Stimulated activated CD4-positive, alpha-beta T cell treated with anti-CD3 and anti-CD28 coated beads, Interleukin-12 subunit alpha, Interleukin-12 subunit beta, amount 100 ng/mL, for 24 hours (primary cell): ENCODE measurements at places on chromosomes 12 and 14.

DNA sequence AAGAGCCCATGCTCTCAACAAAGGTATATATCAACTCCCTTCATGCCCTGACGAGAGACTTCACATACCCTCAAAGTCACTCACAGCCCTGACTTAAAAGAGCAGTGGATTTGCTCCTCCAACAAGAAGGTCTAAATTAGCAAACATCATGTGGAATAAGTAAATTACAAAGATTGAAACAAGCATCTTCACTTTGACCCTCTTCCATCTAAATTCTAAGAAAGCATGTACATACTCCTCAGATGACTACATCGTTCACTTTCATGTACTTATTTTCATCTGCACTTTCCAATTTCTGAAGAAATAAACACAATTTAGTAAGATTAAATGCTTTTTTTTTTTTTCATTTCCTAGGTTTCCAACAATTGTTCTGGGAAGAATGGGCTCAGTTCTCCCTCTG lies 38.6 kb upstream of the KRR1 start:
- DNase-seq, result no peak

GRCh38 chr12:15151161-15152091 lies 69.8 kb downstream of the RERG start:
- DNase-seq, result no peak

- no peak for DNase-seq
Observed at GRCh38 chr12:67852701-67853100, 136.5 kb upstream of the IFNG-AS1 start.

DNA sequence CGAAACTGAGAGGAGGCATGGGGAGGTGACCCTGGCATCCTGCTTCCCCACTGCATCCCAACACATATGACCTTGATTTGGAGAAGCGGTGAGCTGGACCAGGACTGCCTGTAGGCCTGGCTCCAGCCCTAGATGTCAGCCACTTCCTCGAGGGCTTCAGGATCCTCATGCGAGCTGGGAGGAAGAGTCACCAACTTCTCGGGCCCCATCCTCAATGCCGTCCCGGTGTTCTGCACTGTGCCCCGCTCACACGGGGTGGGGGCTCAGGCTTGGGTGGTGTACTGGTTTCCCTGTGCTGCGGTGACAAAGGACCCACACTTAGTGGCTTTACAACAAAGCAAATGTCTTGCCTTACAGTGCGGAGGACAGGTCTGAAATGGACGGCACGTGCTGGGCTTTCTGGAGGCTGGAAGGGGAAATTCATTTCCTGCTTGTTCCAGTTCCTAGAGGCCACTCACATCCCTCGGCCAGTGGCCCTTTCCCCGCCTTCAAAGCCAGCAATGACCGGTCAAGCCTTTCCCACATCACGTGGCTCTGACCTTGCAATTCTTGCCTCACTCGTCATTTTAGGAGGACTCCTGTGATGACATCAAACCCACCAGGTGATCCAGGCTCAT lies 298.1 kb upstream of the RTL1 start:
- DNase-seq, result no peak

- DNase-seq, result no peak
Observed at GRCh38 chr12:1422604-1423315, 171.6 kb downstream of the FBXL14 start.

DNA sequence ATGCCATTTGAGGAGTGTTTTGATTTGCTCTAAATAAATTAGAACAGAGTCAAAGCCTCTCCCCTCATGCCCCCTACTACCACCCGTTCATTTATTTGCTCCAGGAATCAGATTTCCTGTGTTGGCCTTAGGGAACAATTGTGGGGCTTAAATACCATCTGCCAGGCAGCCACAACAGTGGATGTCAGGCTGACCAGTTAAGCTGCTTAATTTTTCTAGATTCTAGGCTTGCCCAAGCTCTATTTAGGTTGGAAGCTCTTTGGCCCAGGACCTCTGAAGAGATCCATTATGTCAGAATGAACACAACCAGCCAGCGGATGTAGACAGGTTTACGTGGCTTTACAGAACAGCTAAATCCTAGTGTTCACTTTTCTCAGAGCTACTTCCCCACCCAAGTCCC lies 1.0 kb upstream of the TIMELESS start:
- no peak for DNase-seq

GRCh38 chr12:128313931-128314330 lies 47.0 kb downstream of the TMEM132C start:
- no peak for DNase-seq

DNA sequence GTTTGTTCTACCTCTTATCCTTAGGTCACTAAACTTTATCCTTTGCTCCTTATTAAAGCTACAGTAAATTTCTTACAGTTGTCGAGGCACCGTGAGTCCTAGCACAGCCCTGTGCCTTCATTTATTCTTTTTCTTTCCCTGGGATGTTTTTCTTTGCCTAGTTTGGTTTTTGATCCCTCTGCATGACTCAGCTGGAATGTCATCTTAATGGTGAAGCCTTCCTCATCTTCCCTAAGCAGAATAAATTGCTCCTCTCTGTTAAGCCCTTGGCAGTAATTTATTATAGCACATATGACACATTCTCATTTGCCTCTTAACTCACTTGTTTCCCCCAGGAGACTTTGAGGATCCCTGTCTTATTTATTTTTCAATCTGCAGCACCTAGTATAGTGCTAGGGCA lies 16.6 kb downstream of the ACTR10 start:
- no peak for DNase-seq

DNA sequence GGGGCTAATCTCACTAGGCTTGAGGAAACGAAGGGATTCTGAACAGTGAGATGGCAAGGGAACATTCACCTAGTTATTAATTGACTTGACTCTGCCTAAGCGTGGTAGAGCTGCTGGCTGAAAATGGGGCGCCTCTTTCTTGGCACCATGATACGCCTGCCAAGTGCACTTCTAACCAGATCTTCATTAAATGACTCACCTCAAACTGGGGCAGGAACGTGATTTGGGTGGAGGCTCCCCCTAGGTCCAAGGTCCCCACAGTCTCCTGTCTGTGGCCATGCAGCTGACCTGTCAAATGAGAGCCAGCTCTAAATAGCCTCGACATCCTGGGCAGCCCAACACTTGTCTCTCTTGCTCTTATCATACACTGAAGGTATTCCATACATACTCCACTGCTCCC lies 26.0 kb downstream of the COQ6 start:
- DNase-seq, result no peak

DNA sequence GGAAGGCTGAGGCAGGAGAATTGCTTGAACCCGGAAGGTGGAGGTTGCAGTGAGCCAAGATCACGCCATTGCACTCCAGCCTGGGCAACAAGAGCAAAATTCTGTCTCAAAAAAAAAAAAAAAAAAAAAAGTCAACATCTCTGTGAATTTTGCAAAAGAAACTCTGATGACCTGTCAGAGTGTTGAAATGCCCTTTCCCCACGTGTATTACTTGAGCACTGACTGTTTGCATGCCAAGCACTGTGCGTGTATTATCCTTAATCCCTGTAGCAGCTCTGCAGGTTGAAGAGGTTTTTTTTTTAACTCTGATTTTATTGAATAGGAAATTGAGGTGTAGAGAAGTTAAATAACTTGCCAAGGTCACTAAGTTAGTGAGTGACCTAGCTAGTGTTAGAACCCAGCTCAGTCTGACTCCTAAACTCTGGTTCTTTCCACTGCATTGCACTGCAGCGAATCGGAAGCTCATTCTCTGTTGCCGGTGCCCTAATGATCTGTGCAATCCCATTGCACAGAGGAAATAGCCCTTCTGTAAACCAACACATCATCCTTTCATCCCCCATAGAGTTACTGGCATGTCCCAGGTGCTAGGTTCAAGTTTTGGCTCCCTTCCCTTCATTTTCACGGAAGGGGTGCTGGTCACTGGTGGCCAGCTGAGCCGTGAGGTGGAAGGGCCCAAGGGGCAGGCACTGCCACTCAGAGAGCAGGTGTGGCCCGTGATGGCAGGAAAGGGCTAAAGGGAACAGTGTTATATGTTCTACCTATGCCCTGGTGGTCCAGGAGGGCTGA lies 122.3 kb downstream of the EML1 start:
- no peak for DNase-seq

- no peak for DNase-seq
Observed at GRCh38 chr14:70801836-70802235, 7.5 kb downstream of the MAP3K9 start.

- DNase-seq, result no peak
Observed at GRCh38 chr12:87439990-87440827, 589.0 kb downstream of the C12orf50 start.

DNA sequence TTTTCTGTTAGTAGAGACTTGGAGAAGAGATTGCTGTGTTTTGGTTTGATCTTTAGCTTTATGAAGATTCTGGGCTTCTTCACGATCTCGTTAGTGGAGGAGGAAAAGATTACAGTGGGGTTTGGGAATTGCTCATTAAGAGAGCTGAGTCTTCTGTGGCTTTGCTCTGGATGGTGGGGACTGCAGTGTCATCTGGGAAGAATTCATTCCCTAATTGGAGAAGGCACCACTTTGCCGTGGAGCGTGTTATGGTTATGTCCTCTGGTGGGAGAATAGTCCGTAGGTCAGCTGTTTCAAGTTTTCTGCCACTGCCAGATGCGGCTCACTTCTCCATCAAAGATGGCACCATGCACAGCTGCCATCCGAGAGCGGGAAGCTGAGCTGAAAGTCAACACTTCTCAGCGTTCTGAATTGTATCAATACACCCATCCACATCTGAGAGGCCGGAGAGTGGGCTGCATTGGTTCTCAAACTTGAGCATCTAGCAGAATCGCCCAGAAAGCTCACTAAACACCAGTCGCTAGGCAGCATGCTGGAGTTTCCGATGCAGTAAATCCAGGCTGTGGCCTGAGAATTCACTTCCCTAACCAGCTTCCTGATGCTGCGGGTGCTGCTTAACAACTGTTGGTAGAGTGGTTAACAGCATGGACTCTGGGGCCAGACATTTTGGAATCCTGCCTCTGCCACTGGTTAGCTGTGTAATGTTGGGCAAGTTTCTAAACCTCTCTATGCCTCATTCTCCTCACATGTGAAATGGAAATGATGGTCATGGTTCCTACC lies 117.8 kb downstream of the PLXNC1 start:
- DNase-seq, result no peak

DNA sequence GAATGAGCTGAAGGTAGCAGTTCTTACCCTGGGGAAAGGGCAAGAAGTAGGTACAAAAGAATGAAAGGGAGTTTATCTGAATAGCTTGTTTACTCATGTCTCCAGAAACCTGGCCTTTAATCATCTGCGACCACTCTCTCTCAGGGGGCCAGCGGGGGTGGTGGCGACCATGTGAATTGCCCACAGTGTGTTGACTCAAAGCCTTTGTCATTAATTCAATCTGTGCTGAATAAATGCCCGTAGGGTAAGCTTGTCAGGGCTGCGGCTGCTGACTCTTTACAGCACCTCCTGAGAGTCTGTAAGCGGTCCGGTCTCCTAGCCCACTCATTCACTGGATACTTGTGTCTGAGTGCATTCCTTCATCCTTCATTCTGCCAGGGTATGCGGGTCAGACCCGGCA lies 874.4 kb downstream of the SLC6A15 start:
- DNase-seq, result no peak

DNA sequence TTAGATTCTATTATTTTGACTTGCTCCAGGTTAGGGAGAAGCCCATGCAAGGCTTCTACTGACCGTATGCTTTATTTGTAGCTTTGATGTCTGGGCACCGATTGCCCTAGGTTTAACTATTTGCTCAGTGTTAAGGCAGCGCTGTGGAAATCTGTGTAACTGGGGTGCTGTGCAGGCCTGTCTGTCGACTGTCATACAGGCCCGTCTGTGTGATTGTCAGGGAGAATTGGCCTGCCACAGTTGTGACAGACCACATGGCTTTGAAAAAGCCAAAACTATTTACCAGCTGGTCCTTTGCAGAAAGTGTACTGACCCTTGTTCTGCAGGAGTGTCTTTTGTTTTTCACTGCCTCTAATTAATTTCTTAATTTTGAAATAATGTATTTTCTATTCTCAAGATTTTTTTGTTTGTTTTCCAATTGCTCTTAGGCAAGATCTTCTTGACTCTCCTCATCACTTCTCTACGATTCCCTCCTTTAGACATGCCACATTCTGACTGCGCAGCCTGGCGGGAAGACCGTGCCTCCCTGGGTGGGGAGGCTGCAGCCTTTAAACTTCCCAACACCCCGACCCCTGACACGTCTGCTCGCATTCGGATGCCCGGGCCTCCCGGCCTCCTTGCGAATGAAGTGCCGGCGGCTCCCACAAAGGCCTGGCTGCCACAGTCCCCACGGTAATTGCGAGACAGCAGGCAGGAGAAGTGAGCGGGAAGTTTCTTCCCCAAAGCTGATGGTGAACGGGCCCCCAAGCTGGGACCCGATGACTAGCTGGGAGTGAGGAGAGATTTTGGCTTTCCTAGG lies 99.0 kb upstream of the EVL start:
- no peak for DNase-seq

GRCh38 chr12:82793751-82794281 lies 107.1 kb downstream of the TMTC2 start:
- DNase-seq, result no peak

DNA sequence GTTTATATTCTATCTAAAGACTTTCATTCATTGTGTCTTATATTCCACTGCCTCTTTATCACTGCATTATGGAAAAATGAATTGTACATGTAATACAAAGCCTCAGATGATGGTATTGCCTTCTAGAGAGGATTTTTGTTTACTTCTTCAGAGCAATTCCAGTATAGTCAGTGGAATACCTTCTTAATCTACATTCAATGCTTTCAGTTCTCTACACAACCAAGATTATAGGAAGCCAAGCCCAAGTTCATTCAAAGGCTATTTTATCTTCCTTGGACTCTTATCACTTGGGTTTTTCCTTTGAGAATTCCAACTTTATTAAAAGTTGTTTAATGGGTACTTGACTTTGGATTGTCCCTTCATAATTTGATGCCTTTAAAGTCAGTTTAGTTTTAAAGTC lies 1971.0 kb upstream of the FLRT2 start:
- no peak for DNase-seq

DNA sequence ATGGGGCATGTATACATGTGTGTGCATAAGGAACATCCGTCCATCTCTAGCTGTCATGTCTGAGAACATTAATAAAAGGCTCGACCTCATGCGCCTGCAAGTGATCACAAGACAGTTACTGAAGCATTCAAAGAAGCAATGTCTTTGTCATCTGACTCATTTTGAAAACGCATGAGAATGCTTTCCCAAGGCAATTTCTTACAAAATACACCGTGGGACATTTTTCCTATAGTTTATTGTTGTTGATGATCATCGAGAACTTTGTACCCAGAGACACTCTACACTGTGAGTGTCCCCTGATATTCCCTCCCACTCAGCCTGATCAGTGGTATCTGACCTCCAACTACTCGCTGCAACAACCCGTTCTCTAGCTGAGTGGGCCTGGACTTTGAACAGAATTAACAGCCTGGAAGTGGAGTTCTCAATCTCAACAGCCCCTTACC lies 68.1 kb downstream of the ETV6 start:
- no peak for DNase-seq

GRCh38 chr14:32809255-32809654 lies 129.4 kb upstream of the NPAS3 start:
- DNase-seq, result no peak

GRCh38 chr12:6494968-6495367 lies 1.1 kb downstream of the NCAPD2 start:
- DNase-seq, result no peak

- DNase-seq, result no peak
Observed at GRCh38 chr14:28754209-28754985, 12.2 kb upstream of the FOXG1 start.
